ENCODE measurements at places on chromosomes 11 and 22.

DNA sequence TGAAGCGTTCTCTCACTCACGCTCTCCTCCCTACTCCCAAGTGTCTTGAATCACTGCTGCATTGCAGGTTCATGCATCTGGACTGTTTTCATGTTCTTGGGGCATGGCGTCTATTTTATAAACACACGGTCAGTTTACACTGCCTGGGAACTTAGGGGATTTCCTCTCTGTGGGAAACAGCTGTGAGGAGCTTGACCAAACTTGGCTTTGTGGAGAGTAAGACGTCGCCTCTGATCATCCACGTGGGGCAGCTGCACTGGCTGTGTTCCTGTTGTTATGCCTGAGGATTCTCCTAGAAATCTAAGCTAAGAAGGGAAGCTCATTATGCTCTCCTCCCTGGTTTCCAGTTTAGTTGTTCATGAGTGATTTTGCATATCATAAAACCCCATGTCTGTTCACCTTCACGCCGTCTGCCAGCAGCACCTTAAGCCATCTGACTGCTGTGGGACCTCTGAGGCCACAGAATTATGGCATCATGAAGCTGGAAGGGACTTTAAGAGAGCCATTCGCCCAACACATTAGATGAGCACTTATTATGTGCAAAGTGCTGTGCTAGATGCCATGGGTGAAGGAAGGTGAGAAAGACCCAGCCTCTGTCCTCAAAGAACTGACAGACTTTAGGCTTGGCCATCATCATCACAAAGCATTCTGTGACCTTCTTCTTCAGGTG is 38.8 kb upstream of the POU2AF1 start:
- DNase-seq = no peak

- no peak for DNase-seq
These were observed 35.3 kb downstream of the MYBPC3 start for GRCh38 chr11:47317064-47317828.

DNA sequence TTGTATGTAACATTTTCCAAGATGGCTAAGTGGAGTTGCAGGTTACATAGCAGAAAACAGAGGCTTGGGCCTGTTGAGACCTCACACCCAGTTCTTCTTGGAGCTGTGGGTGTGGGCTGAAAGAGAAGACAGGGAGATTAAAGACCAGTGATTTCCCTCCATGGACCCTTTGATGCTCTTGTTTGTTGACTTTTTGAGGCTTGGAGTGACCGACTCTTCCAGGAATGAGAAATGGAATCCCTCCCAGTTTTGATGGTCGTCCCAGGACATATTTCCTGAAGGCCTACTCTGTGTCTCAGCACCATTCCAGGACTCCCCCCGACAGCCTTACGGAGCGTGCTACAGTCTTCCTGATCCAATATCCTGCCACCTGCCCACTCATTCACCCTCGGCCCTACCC is 96.9 kb downstream of the PTPRJ start:
- DNase-seq = no peak

- DNase-seq = no peak
These were observed 400.3 kb downstream of the AASDHPPT start for GRCh38 chr11:106477776-106478175.

GRCh38 chr11:27124514-27125264 is 84.1 kb downstream of the BBOX1 start:
- DNase-seq = no peak

DNA sequence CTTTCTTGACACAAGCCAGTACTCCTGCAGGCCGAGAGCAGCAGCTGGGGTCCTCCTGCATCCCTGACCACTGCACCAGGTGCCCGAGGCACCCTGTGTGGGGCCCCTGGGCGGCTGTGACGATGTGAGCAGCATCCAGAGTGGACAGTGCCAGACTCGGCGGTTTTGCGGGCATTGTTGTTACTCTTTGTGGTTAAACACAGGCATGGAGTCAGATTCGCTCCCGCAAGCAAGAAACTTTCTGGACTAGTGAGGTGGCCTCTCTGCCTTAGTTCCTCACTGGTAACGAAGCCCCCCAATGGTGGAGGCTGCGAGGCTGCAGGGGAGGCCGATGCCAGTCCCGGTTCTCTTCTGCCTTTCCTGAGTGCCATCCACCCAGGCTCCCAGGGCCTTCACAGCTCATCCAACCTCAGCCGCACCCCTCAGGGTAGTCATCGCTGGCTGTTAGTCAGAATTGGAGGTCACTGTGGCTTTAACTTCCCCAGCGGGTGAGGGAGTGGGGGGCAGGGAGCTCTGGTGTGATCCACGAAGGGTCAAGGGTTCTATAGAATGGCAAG is 3.7 kb upstream of the CLDN5 start:
- no peak for DNase-seq

- DNase-seq = no peak
These were observed 35.4 kb downstream of the RSPH14 start for GRCh38 chr22:23106344-23106743.

GRCh38 chr11:114061048-114061680 is 1.7 kb downstream of the ZBTB16 start:
- peak; percentile 18 for DNase-seq

DNA sequence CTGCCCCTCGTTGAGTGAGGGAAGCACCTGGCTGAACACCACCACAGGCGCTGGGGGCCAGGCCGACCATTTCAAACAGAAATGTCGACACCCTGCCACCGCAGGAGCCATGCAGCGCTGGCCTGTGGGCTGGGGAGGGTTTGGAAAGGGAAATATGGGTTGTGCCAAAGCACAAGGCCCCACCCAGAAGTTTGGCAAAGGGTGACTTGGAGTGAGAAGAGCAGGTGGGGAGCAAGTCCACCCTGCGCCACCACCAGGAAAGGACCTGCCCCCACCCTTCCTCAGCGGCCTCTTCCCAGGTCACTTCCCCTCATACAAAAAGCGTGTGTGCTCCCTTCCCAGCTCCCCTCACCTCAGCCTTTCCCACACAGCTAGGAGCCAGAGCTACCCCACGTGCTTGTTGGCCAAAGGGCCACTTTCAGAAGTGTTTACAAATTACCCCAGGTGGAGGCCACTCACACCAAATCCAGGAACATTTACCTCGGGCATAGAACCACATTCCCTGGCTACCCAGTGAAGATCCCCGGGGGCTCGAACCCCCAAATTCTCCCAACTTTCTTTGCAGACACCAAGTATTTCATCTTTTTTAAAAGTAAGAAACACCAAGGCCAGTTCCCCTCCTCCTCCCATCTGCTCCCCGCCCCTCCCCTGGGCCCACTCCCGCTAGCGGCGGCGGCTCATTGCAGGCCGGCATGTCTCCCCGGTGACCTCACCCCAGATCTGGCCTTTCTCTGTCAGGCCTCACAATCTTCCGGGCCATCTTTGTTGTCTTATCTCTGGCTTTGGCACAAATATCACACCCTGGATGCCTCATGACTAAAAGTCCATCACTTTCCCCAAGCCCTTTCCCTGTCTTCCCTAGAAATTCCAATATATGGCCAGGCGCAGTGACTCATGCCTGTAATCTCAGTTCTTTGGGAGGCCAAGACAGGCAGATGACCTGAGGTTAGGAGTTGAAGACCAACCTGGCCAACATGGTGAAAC is 20.5 kb upstream of the SCGB1A1 start:
- DNase-seq = no peak
